SJSA1 (cell line): ENCODE measurements at places on chromosomes 6 and 20.

- peak; percentile 54 for DNase-seq
- peak overlapping the region; percentile 84 for H3K4me3 ChIP-seq
- peaks cover 23% of the 10 kb centered on the region for H3K4me1 ChIP-seq
- peaks cover 22% of the 10 kb centered on the region for H3K36me3 ChIP-seq
- H3K27ac ChIP-seq: peak overlapping the region; percentile 87
- no peaks in the 10 kb centered on the region for H3K27me3 ChIP-seq
Observed at GRCh38 chr20:35091816-35092523, 637 bp downstream of the TRPC4AP start.

GRCh38 chr6:89132057-89132456, 13.8 kb upstream of the PM20D2 start:
- H3K4me3 ChIP-seq: no peak overlapping the region
- H3K36me3 ChIP-seq: no peaks in the 10 kb centered on the region
- no peaks in the 10 kb centered on the region for H3K27me3 ChIP-seq
- no peak overlapping the region for H3K27ac ChIP-seq

GRCh38 chr6:21539621-21540100, 53.9 kb upstream of the SOX4 start:
- no peaks in the 10 kb centered on the region for H3K4me1 ChIP-seq
- no peaks in the 10 kb centered on the region for H3K27me3 ChIP-seq
- DNase-seq: no peak
- H3K4me3 ChIP-seq: no peak overlapping the region

GRCh38 chr20:52270001-52270606, 78.5 kb upstream of the ZFP64 start:
- H3K27ac ChIP-seq: no peak overlapping the region
- H3K36me3 ChIP-seq: no peaks in the 10 kb centered on the region
- H3K4me1 ChIP-seq: peaks cover 5% of the 10 kb centered on the region; the same call in 1 of the 2 replicates
- H3K27me3 ChIP-seq: no peaks in the 10 kb centered on the region

- H3K27me3 ChIP-seq: no peaks in the 10 kb centered on the region
- no peak overlapping the region for H3K4me3 ChIP-seq
- no peaks in the 10 kb centered on the region for H3K4me1 ChIP-seq
Observed at GRCh38 chr6:66897576-66897975, 1190.5 kb upstream of the EYS start.

DNA sequence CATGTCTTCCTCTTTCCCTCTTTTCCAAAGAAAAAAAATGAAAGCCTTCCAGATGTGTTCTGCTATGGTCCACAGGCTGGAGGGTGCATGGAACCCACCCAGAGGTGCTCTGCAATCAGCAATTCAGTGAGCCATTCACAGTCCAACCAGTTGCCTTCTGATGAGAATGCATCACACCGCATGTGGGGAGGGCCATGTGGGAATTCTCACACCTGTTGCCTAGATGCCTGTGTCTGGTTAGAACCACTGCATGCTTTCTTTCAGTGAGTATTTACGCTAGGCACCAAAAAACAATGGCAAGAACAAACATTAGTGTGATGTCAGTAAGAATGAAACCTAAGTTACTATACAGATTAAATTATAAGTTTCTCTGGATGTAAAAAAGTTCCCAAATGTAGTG, 311.6 kb upstream of the CDYL start:
- no peaks in the 10 kb centered on the region for H3K36me3 ChIP-seq
- no peaks in the 10 kb centered on the region for H3K27me3 ChIP-seq
- H3K27ac ChIP-seq: no peak overlapping the region
- H3K4me1 ChIP-seq: peaks cover 5% of the 10 kb centered on the region
- no peak for DNase-seq

DNA sequence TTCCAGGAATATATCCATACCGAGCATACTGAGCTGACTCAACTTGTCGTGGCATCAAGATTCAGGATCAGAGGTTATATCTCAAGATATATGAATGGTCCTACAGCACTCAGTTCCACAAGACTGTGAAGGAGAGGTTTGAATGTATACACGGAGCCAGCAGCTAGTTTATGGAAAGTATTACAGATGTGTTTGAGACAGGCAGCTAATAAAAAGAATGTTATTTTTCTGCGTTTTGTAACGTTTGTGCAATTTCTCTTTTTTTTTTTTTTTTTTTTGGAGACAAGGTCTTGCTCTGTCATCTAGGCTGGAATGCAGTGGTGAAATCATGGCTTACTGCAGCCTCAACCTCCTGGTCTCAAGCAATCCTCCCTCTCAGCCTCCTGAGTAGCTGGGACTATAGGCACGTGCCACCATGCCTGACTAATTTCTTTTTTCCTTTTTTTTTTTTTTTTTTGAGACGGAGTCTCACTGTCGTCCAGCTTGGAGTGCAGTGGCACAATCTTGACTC, 3.4 kb upstream of the FAM110A start:
- peaks cover 4% of the 10 kb centered on the region; the same call in 1 of the 2 replicates for H3K36me3 ChIP-seq
- no peaks in the 10 kb centered on the region for H3K27me3 ChIP-seq
- no peak overlapping the region for H3K4me3 ChIP-seq
- no peak overlapping the region for H3K27ac ChIP-seq
- no peak for DNase-seq

GRCh38 chr6:118086159-118086558, 179.1 kb downstream of the SLC35F1 start:
- no peak overlapping the region for H3K4me3 ChIP-seq
- H3K36me3 ChIP-seq: no peaks in the 10 kb centered on the region
- no peak for DNase-seq
- H3K27me3 ChIP-seq: no peaks in the 10 kb centered on the region

DNA sequence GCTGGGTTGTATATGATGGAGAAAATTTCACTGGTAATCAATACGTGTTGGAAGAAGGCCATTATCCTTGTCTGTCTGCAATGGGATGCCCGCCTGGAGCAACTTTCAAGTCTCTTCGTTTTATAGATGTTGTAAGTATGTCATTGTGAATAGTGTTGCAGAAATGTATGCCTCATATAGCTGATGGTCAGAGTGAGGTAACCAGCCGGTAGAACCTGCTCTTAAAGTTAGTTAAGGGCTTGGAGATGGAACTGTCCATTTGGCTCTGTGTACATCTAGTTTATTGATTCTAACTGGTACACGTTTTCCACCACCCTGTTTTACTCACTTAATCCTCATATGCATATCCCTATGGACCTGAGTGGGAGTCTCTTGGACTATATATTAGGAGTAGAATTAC, 73.5 kb downstream of the RTN4IP1 start:
- H3K27ac ChIP-seq: no peak overlapping the region
- H3K27me3 ChIP-seq: no peaks in the 10 kb centered on the region
- no peak overlapping the region for H3K4me3 ChIP-seq
- peaks cover 3% of the 10 kb centered on the region; the same call in 1 of the 2 replicates for H3K36me3 ChIP-seq
- no peaks in the 10 kb centered on the region for H3K4me1 ChIP-seq
- DNase-seq: no peak

GRCh38 chr20:62117658-62118057, 4.6 kb upstream of the LSM14B start:
- H3K4me1 ChIP-seq: no peaks in the 10 kb centered on the region
- DNase-seq: no peak
- no peak overlapping the region for H3K27ac ChIP-seq

GRCh38 chr20:45873409-45874103, 7.5 kb upstream of the ZSWIM1 start:
- no peak for DNase-seq
- peaks cover 5% of the 10 kb centered on the region; the same call in 1 of the 2 replicates for H3K36me3 ChIP-seq
- H3K27me3 ChIP-seq: no peaks in the 10 kb centered on the region
- no peak overlapping the region for H3K4me3 ChIP-seq
- H3K4me1 ChIP-seq: no peaks in the 10 kb centered on the region; the same call in 1 of the 2 replicates

GRCh38 chr6:1395506-1395905, 6.1 kb downstream of the FOXF2 start:
- DNase-seq: peak; percentile 70
- peaks cover 43% of the 10 kb centered on the region for H3K4me1 ChIP-seq
- no peaks in the 10 kb centered on the region for H3K27me3 ChIP-seq
- H3K36me3 ChIP-seq: peaks cover 86% of the 10 kb centered on the region
- H3K4me3 ChIP-seq: peak overlapping the region; percentile 83

DNA sequence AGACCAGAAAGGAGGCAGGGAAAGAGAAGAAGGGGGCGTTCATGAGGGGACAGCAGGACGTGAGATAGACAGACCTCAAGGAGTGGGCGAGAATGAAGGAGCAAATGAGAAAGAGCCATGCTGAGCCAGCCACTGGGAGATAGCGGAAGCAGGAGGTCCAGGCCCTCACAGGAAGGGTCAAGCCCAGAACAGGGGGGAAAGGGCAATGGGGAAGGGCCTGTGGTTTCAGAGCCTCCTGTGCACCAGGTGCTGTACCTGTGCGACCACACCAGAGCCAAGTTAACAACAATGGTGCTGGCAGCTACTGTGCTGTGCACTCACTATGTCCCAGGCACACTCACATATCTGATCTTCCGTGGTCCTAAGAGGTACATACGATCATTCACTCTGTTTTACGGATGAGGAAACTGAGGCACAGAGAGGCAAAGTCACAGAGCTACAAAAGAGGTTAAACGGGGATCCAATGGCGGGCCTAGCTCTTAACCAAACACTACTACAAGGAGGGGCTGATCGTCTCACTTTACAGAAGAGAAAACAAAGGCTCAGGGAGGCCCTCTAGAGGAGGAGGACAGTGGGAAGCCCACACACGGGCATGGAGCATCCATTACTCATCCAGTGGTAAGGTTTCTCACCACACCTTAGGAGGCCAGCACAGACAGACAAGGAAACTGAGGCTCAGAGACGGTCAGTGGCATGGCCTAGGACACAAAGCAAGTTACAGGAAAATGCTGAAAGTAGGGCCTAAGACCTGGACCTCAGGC, 129.1 kb downstream of the PREX1 start:
- DNase-seq: no peak
- H3K36me3 ChIP-seq: peaks cover 12% of the 10 kb centered on the region
- H3K4me3 ChIP-seq: no peak overlapping the region
- H3K27me3 ChIP-seq: no peaks in the 10 kb centered on the region
- H3K27ac ChIP-seq: no peak overlapping the region
- peaks cover 12% of the 10 kb centered on the region for H3K4me1 ChIP-seq

GRCh38 chr20:9616833-9617461, 102.6 kb downstream of the LAMP5 start:
- peak; percentile 22 for DNase-seq
- H3K36me3 ChIP-seq: no peaks in the 10 kb centered on the region
- peaks cover 11% of the 10 kb centered on the region; the same call in 1 of the 2 replicates for H3K27me3 ChIP-seq
- H3K4me3 ChIP-seq: no peak overlapping the region

DNA sequence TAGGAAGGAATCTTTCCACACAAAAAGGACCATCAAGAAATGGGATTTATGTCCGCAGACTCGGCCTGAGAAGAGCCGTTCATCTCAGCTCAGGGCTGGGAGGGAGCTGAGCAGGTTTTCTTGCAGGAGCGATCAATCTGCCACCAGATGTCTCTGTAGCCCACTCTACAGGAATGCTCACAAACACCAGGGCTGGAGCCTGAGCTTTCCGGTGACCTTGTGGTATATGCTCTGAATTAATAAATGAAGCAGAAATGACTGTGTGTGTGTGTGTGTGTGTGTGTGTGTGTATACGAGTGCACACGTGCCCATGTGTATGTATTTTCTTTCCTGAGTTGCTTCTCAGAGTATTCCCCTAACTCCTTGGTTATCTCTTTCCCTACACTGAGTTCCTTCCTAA, 12.0 kb downstream of the CD83 start:
- H3K27ac ChIP-seq: no peak overlapping the region
- no peaks in the 10 kb centered on the region for H3K36me3 ChIP-seq
- H3K27me3 ChIP-seq: no peaks in the 10 kb centered on the region
- no peak for DNase-seq
- H3K4me3 ChIP-seq: no peak overlapping the region

GRCh38 chr20:57065646-57066045, 200.8 kb downstream of the BMP7 start:
- DNase-seq: peak; percentile 77
- peaks cover 50% of the 10 kb centered on the region for H3K4me1 ChIP-seq
- H3K36me3 ChIP-seq: no peaks in the 10 kb centered on the region
- peak overlapping the region; percentile 94 for H3K27ac ChIP-seq
- H3K4me3 ChIP-seq: peak overlapping the region; percentile 13

DNA sequence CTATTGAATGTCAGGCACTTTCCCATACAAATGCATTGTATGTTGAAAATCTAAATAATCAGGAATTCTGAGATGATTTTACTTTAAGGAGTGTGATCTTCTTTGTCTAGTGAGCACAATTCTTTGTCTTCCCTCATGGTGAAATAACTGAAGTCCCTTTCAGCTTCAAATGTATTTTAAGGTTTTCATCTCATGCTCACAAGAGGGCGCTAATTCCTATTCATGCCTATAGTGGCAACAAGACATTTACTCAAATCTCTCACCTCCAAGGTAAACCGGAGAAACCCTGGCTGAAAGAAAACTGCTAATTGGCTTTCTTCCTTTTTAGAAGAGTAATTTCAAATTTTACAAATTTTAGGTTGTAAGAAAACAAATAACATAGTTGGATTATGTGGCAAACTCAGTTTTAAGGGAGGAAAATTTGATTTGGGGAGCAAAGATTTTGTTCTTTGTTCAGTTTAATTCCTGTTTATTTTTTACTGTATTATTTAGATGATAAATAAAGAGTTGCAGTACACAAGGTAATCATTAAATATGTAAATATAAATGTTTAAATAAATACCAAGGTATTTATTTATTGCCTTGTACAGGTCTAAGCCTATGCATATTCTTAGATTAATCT, 69.1 kb downstream of the SLC35F1 start:
- H3K4me1 ChIP-seq: no peaks in the 10 kb centered on the region
- H3K27me3 ChIP-seq: no peaks in the 10 kb centered on the region
- peak; percentile 10 for DNase-seq

GRCh38 chr6:26224940-26225847, 138.0 kb downstream of the HFE start:
- H3K4me3 ChIP-seq: peak overlapping the region; percentile 45
- peaks cover 19% of the 10 kb centered on the region for H3K36me3 ChIP-seq
- peaks cover 17% of the 10 kb centered on the region for H3K4me1 ChIP-seq
- no peaks in the 10 kb centered on the region for H3K27me3 ChIP-seq

DNA sequence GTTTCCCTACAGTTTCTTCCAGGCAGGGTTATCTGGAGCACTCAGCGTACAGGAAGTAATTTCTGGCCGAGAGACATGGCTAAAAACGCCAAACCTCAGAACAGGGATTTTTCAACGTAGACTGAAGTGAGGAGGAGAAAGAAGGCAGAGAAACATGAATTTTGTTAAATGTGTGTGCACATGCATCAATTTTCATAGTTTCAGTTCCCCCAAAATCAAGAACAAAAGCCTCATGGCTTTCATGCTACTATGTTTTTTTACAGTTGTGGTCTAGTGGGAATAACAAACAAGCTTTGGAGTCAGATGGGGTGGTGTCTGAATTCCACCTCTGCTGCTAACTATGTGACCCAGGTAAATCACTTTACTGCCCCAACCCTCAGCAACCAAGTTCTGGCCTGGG, 4.9 kb downstream of the TOMM34 start:
- DNase-seq: no peak
- no peaks in the 10 kb centered on the region for H3K27me3 ChIP-seq
- H3K4me3 ChIP-seq: no peak overlapping the region
- H3K36me3 ChIP-seq: peaks cover 75% of the 10 kb centered on the region

DNA sequence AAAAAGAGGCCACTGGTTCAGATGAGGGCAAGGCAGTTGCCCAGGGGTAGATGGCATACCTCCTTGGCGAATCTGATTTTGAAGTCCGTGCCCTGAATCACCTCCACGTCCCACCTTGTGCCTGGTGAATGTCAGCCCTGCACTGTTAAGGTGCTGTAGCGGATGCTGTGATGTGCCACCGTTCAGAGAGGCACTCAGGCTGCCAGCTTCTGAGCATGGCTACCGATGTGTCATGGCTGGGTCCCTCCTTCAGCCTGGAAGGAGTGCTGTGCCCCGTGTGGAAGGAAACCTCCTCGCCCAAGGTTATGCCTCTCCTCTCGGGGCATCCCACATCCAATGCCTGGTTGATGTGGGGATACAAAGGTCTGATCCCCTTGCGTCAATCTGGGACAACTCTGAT, 43.6 kb downstream of the UST start:
- H3K4me3 ChIP-seq: no peak overlapping the region
- no peak for DNase-seq
- H3K27ac ChIP-seq: no peak overlapping the region

GRCh38 chr20:37980876-37981275, 52.4 kb downstream of the TTI1 start:
- no peak overlapping the region for H3K4me3 ChIP-seq
- H3K4me1 ChIP-seq: no peaks in the 10 kb centered on the region
- DNase-seq: no peak
- H3K27ac ChIP-seq: no peak overlapping the region
- no peaks in the 10 kb centered on the region for H3K27me3 ChIP-seq
